ENCODE measurements at places on chromosomes 2 and 18.
A peak's percentile ranks its signal among the peaks of the same experiment; 100 is the strongest.

DNA sequence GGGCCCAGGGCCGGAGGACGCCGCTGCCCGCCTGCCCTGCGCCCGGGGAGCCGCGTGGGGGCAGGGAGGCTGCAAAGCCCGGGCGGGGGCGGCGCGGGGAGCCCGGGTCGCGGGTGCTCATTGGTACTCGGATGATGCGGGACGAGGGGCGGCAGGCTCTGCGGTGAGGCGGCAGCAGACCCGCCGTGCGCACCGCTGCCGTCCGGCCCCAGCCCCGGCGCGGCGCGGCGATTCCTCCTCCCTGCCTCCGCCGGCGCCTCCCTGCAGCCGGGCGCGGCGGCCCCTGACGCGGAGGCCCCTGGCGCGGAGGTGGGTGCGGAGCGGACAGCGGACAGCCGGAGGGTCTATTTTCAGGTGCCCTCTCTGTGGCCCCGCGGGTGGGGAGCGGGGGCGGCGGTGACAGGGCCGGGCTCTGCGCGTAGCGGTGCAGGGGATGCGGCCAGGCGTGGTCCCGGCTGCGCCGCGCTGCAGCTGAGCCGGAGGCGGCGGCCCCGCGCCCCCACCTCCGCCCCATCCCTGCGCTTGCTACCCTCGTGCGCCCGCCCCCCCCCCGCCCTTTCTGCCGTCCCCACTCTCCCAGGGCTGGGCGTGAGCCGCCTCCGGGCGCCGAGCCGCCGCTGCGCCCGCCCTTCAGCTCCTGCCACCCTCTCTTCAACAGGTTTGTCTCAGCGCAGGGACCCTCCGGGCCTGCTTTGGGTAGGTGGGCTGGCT lies 640 bp downstream of the SPTBN1 start:
- peak; percentile 1 for DNase-seq

- DNase-seq, result no peak
These were observed 93.8 kb downstream of the NRP2 start for GRCh38 chr2:205776139-205776538.

DNA sequence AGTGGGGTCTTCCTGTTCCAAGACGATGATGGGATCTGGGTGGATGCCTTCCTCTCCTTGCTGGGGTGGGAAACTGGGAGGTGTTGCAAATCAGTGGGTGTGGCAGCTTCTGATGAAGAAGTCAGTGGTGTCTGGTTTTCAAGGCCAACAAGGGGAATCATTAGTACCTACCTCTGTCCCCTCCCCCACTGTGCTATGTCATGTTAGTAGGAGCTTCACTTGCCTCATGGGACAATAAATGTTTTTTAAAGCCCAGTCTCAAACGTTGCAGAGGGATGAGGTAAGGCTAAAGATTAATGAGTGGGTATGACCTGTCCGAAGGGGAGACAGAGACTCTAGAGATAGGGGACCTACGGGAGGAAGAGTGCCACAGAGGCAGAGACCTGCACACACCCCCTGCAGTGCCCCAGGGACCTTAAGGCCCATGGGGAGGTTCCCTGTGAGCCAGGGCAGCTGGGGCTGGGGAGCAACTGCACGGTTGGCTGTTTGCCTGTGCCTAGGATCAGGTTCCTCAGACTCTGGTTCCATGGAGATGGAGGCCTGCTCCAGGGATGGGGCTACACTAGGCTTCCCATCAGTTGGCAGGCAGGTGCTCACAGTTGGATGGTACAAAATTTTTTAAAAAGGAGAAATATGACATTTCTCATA lies 37.8 kb upstream of the SLC1A4 start:
- no peak for DNase-seq

- DNase-seq, result no peak
These were observed 52.5 kb upstream of the TTN start for GRCh38 chr2:178859730-178860129.

DNA sequence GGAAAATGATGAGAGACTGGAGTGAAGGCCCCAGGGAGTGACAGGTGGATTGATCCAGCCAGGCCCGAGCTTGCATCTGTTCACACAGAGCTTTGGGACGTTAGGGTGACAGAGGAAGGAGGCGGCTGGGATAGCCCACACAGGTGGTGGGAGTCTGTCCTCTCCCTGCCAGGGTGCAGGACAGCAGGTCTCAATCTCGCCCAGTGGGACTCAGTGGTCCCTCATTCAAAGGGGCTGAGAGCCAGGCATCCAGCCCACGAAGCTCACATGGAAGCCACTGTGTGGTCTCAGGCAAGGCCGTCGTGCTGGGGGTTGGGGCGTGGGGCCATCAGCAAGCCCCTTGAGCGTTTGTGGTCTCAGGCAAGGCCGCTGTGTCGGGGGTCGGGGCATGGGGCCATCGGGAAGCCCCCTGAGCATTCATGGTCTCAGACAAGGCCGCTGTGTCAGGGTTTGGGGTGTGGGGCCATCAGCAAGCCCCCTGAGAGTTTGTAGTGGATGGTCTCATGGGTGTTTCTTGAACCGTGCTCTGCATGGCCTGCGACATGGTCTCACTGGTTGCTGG lies 8.3 kb downstream of the KCNG2 start:
- DNase-seq, result no peak

- DNase-seq, result no peak
These were observed 11.7 kb upstream of the MSH6 start for GRCh38 chr2:47771211-47771610.

DNA sequence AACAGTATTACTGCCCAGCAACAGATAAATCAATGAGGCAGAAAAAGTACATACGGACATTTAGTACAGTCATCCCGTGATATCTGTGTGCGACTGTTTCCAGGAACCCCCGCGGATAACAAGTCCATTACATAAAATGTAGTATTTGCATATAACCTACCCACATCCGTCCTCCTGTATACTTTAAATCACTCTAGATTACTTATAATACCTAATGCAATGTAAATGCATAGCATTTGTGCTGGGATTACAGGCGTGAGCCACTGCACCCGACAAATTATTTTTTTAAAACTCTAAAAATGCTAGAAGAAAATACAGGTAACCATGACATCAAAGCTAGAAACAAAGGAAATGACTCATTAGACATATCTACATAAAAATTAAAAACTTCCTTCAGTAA lies 91.6 kb downstream of the FAM161A start:
- no peak for DNase-seq

- DNase-seq, result no peak
These were observed 5.8 kb upstream of the ARL5A start for GRCh38 chr2:151833984-151834383.

GRCh38 chr2:233076749-233077148 lies 16.6 kb downstream of the INPP5D start:
- DNase-seq, result no peak

DNA sequence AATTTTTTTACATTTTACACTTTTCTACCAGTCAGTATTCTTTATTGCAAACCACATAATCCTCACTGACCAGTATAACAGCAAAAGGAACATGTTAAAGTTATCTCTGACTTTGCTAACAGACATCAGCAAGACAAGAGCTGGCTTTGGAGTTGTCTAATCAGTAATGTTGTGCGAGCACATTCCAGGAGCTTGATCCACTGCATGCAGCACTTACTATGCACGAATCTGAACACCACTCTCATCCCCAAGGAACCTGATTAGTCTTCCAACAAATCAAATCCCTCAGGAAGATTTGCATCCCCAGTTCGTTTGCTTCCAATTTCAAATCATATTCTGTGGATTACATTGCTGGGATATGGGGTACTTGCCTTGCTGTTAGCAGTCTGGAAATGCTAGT lies 269.3 kb upstream of the EPC2 start:
- DNase-seq, result no peak

- no peak for DNase-seq
These were observed 28.4 kb upstream of the LONRF2 start for GRCh38 chr2:100350661-100351185.

- no peak for DNase-seq
These were observed 15.1 kb downstream of the ST3GAL5 start for GRCh38 chr2:85873679-85874078.

GRCh38 chr2:180540761-180541160 lies 439.6 kb upstream of the UBE2E3 start:
- no peak for DNase-seq

DNA sequence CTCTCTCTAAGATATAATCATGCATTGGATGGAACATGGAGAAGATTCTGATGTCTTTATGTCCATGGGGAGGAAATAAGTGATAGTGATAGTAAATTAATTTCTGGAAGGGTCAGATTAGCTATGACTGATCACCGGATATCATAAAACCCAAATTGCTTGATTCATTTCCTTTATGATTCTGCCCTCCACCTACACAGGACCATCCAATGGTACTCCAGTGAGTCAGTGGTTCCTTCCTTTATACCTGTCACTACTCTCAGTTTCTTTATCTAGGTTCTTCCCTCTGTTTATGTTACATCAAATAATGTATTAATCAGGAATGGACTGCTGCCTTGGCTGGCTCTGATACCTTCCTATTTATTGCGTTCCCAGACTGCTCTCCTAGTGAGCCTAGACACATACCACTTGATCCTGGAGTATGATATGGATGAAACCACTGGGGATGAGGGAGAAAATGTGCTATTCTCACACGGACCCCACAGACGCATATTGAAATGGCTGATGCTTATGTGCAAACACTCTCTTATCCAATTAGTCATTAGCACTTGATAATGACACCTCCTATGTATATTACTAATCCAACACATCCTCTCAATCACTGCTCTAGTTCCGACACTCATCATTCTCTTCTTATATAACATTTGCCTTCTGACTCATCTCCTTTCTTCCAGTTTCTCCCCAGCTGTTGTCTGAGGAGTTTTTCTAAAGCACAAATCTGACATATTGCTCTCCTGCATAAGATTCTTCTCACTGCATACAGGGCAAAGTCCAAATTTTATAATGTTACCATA lies 315.6 kb downstream of the INSIG2 start:
- DNase-seq, result no peak

GRCh38 chr2:11540148-11540995 lies 6.5 kb downstream of the GREB1 start:
- DNase-seq, result no peak

GRCh38 chr18:11937874-11938478 lies 29.9 kb upstream of the MPPE1 start:
- DNase-seq, result peak; percentile 56

DNA sequence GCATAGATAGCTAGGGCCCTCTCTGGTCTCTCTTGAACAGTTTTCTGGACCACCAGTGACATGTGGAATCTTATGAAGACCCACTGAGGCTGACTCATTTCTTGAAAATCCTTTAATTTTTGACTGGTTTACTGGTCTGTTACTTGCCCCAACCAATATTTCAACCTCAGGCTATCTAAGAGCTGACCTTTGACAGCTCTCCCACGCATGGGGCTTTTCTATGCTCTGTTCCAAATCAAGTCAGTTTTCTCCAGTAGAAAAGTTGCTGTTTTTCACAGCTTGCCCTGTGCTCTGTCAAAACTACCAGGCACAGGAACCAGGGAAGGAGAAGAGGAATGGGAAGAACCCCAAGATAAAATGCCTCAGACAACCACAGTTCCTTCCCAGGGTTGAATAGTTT lies 46.0 kb upstream of the MTIF2 start:
- no peak for DNase-seq

DNA sequence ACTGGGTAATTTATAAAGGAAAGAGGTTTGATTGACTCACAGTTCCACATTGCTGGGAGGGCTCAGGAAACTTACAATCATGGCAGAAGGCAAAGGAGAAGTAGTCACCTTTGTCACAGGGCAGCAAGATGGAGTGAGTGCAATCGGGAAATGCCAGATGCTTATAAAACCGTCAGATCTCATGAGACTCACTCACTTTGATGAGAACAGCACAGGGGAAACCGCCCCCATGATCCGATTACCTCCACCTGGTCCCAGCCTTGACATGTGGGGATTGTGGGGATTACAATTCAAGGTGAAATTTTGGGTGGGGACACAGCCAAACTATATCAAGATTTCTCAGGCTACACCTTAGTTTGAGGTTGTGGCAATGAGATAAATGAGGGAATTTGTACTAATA lies 54.9 kb downstream of the AKAIN1 start:
- DNase-seq, result no peak

DNA sequence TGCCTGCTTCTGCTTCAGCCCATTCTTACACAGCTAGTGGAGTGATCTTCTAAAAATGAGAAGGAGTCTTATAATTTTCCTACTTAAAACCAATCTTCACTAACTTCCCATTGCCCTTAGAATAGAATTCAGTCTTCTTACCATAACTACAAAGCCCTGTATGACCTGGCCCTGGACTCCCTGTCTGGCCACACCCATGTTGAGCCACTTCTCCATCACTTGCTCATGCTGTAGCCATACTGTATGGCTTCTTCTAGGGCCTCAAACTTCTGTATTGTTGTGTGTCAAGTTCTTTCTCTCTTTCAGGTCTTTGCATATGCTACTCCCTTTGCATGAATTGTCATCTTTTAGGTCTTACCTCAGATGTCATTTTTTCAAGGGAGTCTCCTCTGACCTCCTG lies 11.2 kb downstream of the DGUOK start:
- no peak for DNase-seq

DNA sequence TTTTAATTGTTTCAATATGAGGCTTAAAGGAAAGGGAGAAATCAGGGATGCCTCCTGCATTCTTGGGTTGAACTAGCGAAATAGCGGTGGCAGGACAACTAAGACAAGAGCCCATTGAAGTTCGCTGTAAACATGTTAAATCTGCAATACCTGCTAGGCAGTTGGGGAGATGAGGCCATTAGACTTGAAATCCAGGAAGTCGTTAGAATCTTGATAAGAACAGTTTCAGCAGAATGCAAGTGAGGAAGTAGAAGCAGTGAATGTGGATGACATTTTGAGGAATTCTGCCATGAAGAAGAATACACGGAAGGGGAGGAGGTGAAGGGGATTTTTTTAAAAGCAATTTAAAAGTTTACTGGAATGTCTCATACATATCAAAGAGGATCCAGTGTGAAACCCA lies 109.7 kb downstream of the LPIN1 start:
- no peak for DNase-seq

- no peak for DNase-seq
These were observed 55.9 kb upstream of the NT5C1B start for GRCh38 chr2:18645315-18645714.

GRCh38 chr2:105751272-105751671 lies 6.6 kb downstream of the NCK2 start:
- DNase-seq, result no peak

DNA sequence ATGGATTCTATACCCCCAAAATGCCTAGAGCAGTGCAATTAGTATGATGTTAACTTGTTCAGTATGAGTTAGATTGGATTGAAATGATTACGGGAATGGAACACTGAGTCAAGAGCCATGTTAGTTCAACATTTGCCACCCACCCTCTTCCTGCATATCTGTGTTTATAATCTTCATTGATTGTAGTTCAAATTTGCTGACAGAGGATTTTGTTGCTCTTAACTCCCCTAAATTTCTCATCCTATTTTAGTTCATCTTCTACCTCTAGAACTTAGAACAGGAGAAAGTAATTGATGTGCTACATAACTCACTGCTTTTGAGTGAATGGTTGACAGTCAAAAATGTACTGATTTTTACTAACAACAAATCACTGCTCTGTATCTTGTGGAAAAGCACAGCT lies 673.5 kb upstream of the NRXN1 start:
- DNase-seq, result no peak

GRCh38 chr2:45612285-45612684 lies 1.2 kb upstream of the SRBD1 start:
- DNase-seq, result no peak

DNA sequence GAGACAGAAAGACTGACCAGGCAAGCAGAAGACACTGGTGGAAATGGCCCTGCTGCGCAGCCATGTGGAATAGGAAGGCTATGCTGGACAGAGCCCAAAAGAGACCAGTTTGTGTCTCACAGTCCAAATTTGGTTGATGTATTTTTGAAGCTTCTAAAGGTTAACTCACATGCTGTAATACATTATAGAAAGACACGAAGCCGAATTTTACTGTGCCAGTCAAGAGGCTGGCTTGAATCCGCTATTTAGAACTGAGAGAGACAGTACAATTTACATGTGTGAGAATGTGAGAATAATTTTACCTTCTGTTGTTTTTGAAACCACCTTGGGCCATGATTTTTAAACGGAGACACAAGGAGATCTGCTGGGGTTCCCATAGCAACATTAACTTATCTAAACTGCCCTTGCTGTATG lies 113.6 kb downstream of the METTL8 start:
- no peak for DNase-seq

Data from stimulated activated CD8-positive, alpha-beta memory T cell treated with anti-CD3 and anti-CD28 coated beads, Interleukin-7, amount 100 ng/mL, for 4 hours (primary cell).